ENCODE measurements at places on chromosomes 5 and 9. TPM values are rescaled to one million over a fixed set of nuclear protein-coding genes. Genes with fewer than 3 reads are reported as not detected.

NR2F1 gene
- not detected for total RNA-seq

CMYA5 gene
- total RNA-seq, result 0.30 TPM

EMB gene
- 138 TPM for total RNA-seq

CARD6 gene
- 5.0 TPM for total RNA-seq

GABBR2 gene
- not detected for total RNA-seq

TYRP1 gene
- total RNA-seq, result not detected

ABLIM3 gene
- not detected for total RNA-seq

FOXD4 gene
- total RNA-seq, result 0.23 TPM

TAS2R1 gene
- total RNA-seq, result not detected

SLC46A2 gene
- total RNA-seq, result not detected

ALDH7A1 gene
- 1.4 TPM for total RNA-seq

SLC36A1 gene
- total RNA-seq, result 6.9 TPM

NUTM2F gene
- not detected for total RNA-seq

STPG3 gene
- not detected for total RNA-seq

FSD1L gene
- 6.2 TPM for total RNA-seq

GRHPR gene
- 50.9 TPM for total RNA-seq

SPINK5 gene
- not detected for total RNA-seq

TRIM7 gene
- 1.0 TPM for total RNA-seq

ACTBL2 gene
- not detected for total RNA-seq

WDR38 gene
- not detected for total RNA-seq

NCBP1 gene
- total RNA-seq, result 44.0 TPM

RNF180 gene
- not detected for total RNA-seq

NIM1K gene
- total RNA-seq, result 0.34 TPM

FOXD4L6 gene
- not detected for total RNA-seq

HACD4 gene
- total RNA-seq, result 16.5 TPM

CTXN3 gene
- total RNA-seq, result not detected

IFNA13 gene
- not detected for total RNA-seq

BSPRY gene
- 7.4 TPM for total RNA-seq

ZDHHC12 gene
- 68.7 TPM for total RNA-seq

DIRAS2 gene
- total RNA-seq, result not detected

BNC2 gene
- not detected for total RNA-seq

SLC6A7 gene
- total RNA-seq, result not detected

SLC34A3 gene
- not detected for total RNA-seq

MTX3 gene
- total RNA-seq, result 17.0 TPM

IL33 gene
- total RNA-seq, result not detected

ZNF618 gene
- 0.41 TPM for total RNA-seq

KCNMB1 gene
- total RNA-seq, result 0.05 TPM

NPM1 gene
- 1,511 TPM for total RNA-seq

GARIN3 gene
- total RNA-seq, result not detected

DAB2IP gene
- total RNA-seq, result not detected

CD180 gene
- total RNA-seq, result 0.27 TPM

OBP2B gene
- total RNA-seq, result not detected

DMGDH gene
- 1.0 TPM for total RNA-seq

NDST1 gene
- 0.41 TPM for total RNA-seq

APBA1 gene
- 6.2 TPM for total RNA-seq

FGFR4 gene
- total RNA-seq, result 1.5 TPM

PRLR gene
- total RNA-seq, result not detected

NMUR2 gene
- not detected for total RNA-seq

POLK gene
- total RNA-seq, result 34.5 TPM

SOX30 gene
- total RNA-seq, result 0.16 TPM

GPR151 gene
- not detected for total RNA-seq

PCDHB4 gene
- total RNA-seq, result not detected

LYRM7 gene
- 11.3 TPM for total RNA-seq
